ENCODE measurements at places on chromosomes 4 and X. TPM values are rescaled to one million over a fixed set of nuclear protein-coding genes. Genes with fewer than 3 reads are reported as not detected.

CTAG2 gene
- total RNA-seq, result not detected

DNA sequence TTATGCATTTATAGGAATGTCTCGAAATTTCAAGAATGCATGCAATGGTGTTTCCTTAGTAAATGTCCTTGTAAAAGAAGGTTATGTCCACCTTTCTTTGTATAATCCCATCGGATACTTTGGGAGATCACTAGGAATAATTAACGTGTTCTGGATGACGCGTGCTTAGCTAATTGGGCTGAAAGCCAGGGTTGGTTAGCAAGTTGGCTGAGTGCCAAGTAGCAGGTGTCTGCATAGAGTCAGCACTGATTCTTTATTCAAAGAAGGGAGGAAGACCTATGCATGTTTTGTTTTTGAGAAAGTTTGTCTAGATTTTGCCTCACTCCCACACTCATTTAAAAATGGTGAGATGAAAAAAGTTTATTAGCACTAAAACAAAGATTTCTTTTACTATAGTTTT is 144.6 kb downstream of the SOX3 start:
- DNase-seq, result no peak

DNA sequence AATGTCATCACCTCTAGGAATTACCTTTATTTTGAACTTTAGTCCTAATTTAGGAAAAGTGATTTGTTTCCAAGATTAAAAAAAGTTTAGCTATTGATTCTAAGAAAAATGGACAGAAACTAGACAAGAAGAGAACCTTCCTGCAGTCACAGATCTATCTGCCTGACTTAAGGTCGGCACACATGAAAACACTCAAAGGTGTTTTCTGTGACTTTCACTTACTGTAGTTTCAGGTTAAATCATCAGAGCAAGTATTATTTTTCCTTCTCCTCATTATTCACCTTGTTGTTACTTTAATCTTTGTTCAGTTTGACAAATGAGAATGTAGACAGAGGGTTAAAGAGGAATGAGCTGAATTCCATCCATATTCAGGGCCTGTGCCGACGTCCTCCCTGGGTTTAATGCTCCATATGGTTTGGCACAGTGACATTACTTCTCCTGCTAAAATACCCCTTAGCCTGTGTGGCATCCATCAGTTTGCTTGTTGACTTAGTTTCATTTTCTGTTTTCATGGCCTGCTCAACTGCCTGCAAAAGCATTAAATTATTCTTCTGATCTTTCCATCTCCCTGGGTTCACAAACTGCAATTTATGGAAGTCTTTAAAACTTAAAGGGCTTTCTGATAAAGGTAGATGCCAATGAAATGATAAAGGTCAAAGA is 352.7 kb downstream of the NKX6-1 start:
- DNase-seq, result no peak

DNA sequence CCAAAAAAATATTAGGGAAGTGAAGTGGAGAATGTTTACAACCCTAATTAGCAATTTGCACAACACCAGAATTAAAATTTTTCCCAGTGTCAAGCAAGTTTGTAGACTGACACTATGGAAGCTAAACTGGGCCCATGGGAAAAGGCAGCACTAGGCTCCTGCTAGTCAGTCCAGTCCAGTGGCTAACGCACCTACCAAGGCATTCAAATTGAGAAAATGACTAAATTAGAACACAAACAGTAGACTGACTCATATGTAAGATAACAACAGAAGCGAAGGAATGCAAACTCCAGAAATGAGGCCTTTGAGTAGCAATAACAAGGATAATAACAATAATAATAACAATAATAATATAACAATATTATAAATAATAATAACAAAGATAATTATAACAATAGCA is 90.7 kb downstream of the GRIA3 start:
- DNase-seq, result no peak

DNA sequence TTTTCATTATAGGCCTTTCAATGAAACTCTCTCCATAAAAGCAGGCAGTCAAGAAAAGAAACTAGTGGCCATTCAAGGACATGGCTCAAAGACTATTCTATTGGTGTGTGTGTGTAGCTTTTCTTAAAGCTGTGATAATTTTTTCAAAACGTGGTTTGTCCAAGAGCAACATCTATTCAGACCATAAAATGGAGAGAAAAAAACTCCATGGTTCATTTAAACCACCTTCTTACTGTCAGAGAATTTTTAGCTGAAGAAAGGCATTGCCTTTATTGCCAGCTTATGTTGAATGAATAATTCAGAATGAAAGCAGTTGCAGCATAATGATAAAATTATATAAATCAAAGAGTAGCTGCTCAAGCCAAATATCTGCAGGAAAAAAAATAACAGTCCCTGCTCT is 325.5 kb downstream of the PCDH18 start:
- DNase-seq, result no peak

- DNase-seq, result no peak
Measured at GRCh38 chr4:159512348-159512747, 409.5 kb downstream of the RAPGEF2 start.

DNA sequence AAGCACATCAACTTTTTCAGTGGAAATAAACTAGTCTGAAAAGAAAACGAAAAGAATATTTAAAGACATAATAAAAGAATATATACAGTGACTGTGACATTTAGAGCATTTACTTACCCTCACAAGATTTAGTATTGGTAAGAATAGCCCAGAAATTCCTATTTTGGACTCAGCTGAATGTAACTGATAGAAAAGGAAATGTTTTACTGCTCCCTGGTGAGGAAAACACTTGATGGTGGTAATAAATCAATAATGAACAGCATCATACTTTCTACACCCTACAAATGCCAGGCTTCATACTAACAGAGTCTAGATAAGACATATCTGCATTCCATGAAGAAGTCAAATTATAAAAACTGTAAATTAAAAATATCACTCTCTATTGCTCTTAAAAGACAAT is 753.5 kb upstream of the PCDH10 start:
- DNase-seq, result no peak

FMR1NB gene
- total RNA-seq, result not detected

HERC5 gene
- 6.7 TPM for total RNA-seq

DNA sequence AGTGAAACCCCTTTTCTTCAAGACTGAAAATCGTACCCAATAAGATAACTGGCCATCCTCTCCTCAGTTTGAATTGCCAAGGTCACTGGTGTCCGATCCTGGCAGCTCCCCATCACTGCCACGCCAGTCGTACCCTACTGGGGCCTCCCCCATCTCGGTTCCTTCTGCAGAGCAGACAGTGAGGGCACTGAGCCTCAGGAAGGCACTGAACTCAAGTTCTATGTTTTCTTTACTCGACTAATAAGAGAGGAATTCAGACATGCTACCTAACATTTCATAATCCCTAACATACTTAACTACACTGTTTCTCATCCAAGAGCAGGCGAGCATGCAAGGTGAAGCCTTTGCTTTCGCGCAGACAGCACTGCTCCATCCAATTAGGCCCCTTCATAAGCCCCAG is 23.4 kb downstream of the ZFYVE28 start:
- no peak for DNase-seq

GRCh38 chr4:184392748-184393559 is 81.4 kb downstream of the IRF2 start:
- no peak for DNase-seq

GAGE12G gene
- total RNA-seq, result 0.49 TPM

SATL1 gene
- not detected for total RNA-seq

DNA sequence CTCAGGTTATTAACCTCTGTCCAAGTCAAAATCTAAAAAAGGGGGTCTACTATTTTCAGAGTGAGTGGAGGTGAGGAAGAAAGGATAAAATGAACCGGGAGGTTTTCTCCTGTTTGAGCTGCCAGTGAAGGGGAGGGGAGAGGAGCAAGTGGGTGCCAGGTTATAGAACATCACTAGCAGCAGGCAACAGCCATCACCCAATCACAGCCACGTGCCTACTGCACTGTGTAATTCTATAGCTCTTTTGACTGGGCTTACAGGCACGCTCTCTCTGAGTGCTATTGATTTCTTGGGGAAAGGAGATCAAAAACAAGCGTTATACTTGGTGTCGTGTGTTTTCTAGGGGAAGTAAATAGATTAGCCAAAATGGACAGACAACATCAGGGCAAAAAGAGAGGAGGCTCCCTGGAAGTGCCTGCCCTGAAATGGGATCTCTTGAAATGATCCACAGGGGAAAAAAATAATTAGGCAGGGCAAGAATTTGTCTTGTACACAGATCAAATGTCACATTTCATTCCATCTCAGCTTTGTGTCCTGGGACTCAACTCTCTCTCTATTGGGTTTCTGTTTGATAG is 300.5 kb upstream of the LCORL start:
- no peak for DNase-seq

BEX5 gene
- 0.21 TPM for total RNA-seq

GRCh38 chrX:64338296-64338695 is 57.0 kb downstream of the MTMR8 start:
- no peak for DNase-seq

GRCh38 chr4:120844528-120844921 is 78.0 kb downstream of the PRDM5 start:
- no peak for DNase-seq

SSX3 gene
- total RNA-seq, result not detected

GRCh38 chr4:169663831-169664230 is 43.5 kb downstream of the CLCN3 start:
- no peak for DNase-seq

GRCh38 chr4:119337010-119337409 is 15.1 kb upstream of the FABP2 start:
- DNase-seq, result no peak

UGT2A1 gene
- not detected for total RNA-seq
